ENCODE measurements at places on chromosomes 12 and 14. TPM values are rescaled to one million over a fixed set of nuclear protein-coding genes. Genes with fewer than 3 reads are reported as not detected.
A peak's percentile ranks its signal among the peaks of the same experiment; 100 is the strongest.

Gene TGM1
- total RNA-seq = not detected

GRCh38 chr12:111445726-111446581 is 40.2 kb downstream of the SH2B3 start:
- peak; percentile 79 for DNase-seq

Gene MAP3K9
- 3.3 TPM for total RNA-seq

DNA sequence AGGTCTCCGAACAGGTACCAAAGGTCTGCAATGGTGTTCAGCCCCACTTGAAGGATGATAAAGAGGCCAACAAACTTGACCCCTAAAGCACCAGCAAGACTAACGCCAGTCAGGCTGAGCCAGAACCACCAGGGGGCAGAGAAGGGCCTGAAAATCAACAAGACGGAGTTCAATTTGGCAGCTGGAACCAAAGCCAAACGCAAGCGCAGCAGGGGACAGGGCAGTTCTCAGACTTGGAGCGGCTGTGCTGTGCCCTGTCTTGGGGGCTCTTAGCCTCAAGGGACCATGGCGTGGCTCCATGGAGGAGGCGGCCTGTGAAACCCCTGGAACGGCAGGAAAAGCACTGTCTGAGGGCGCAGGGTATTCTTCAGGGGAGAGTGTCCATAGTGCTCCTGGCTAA is 19.6 kb downstream of the POMT2 start:
- peak; percentile 73 for DNase-seq

DNA sequence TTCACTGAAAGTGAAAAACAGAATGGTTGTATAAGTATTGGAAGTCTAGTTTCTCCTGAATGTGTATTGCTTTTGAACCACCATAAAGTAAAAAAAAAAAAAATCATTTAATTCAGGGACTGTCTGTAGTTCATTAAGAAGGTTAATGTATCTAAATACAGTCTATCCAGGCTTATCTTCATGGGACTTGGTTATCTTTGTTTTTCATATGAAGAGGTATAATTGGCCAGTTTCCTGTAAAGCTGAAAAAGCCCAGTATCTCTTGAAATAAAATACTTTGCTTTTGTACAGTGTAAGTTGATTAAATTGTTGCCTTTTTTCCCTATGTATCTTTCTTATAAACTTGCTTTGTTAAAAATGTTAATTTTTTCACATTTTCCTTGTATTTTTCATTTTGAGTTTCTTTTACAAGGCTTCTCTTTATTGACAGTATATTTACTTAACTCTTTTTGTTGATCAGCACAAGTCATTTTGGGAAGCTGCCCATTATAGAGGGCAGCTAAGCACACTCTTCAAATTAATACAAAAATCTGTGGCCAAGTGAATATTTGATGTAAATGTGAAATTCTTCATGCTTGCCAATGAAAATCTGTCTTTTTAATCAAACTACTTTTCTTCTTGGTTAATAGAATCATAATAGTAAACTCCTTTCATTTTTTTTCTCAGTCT is 156.0 kb downstream of the TMTC3 start:
- no peak for DNase-seq

- DNase-seq = no peak
Observed at GRCh38 chr12:59734371-59734770, 138.5 kb downstream of the SLC16A7 start.

Gene OTX2
- 128 TPM for total RNA-seq

DNA sequence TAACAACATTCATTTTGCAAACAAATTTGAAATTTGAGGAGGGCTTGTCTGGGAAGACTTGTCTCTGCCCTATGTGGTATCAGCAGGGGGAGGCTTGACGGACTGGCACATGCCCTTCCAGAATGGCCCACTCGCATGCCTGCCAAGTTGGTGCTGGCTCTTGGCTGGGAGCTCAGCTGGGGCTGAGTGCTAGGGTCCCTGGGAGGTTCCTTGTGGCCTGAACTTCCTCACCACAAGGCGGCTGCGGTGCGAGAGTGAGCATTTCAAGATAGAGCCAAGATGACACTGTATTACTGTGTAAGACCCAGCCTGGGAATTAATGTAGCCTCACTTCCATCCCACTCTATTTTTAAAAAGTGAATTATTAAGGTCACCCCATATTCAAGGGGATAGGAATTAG is 271.6 kb upstream of the PLEKHG7 start:
- no peak for DNase-seq

DNA sequence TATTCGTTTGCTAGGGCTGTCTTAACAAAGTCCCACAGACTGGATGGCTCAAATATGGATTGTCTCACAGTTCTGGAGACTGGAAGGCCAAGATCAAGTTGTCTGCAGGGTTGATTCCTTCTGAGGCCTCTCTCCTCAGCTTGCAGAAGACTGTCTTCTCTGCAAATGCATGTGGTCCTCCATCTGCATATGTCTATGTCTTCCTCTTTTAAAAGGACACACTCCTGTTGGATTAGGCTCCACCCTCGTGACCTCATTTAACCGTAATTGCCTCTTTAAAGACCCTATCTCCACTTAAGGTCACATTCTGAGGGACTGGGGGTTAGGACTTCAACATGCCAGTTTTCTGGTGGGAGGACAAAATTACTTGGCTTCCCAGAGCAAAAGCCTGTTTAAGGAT is 123.3 kb downstream of the SLC38A6 start:
- no peak for DNase-seq

Gene SYNDIG1L
- total RNA-seq = not detected

DNA sequence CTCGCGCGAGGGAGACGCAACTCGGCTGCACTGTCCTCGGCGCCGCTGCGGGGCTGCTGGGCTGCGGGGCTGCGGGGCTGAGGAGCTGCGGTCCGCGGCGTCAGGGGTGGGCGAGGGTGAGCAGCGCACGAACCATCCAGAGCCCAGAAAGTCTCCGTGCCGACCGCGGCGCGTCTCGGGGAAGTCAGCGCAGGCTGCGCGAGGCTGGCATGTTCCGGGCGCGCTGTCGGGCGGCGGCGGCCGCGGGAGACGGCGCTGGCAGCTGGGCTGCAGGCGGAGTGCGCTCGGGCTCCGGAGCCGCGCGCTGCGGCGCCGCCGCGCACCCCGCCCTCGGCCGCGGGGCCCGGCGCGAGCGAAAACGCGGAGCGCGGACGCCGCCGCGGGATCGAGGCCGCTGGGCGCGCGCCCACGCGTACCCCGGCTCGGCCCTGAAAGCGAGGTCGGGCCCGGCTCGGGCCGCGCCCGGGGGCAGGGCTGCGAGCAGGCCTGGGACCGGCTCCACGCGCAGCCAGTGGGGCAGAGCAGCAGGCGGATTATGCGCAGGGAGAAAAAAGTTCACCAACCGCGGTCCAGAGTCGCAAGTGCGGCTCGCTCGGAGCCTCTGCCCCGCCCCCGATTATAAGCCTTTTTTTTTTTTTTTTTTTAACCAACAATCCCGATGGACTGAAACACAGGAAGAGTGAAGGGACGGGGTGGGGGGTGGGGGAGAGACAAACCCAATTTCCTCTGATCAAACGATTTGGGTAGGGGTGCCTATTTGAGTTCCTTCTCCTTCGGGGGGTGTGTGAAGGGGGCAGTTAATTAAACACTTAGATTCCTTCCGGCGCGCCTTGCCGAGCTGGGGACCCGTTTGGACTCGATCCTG is at the start of gene PRICKLE1:
TSS of gene PRICKLE1 (minus strand) at position 282 of the 865 bp plus-strand sequence. CDS start 117,230 bp downstream, outside the sequence.
- DNase-seq = peak; percentile 49

DNA sequence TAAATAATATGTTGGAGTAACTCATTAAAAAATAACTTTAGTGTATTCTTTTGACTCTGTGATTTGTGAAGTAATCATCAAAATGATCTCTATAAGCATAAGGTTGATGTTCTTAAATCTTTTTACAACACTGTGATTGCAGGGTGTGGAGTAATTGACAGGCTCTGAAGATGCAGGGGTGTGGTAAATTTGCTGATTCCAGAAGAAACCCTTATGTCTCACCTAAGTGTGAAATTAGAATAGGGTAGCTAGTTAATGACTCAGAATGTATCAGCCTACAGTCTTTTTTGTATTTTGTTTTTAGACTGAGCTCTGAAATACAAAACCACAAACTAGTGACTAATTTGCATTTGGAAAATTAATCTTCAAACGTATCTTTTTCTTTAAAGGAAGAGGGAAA is 5.9 kb downstream of the PRPF39 start:
- DNase-seq = no peak

Gene CLEC9A
- not detected for total RNA-seq

Gene P3H3
- total RNA-seq = 56.4 TPM

DNA sequence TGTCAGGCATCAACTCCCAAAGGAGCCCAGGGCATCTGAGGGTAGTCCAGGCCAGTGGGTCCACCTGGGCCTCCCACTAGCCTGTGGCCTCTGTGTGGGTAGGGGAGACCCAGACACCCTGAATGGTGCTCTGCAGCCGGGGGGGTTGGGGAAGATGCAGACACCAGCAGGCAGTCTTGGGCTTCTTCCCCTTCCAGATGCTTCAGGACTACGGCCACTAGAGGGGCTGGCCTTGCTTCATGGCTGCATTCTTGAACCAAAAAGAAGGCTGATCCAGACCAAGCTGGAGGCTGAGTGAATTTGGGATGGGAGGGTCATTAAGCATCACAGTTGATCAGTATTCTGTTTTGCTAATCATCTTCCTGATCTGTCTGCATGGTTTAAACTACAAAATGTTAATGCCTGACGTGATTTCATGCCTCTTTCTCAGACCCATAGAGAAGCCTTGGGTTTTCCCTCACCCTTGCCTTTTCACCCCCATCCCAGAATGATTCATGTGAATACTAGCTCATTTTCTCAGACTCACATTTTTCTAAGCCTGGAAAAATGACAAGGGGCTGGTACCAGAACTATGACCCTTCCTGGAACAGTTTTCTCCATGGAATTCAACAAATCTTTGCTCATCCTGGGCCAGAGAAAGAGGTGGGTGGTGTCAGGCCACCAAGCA is 134.2 kb downstream of the NTF3 start:
- no peak for DNase-seq

DNA sequence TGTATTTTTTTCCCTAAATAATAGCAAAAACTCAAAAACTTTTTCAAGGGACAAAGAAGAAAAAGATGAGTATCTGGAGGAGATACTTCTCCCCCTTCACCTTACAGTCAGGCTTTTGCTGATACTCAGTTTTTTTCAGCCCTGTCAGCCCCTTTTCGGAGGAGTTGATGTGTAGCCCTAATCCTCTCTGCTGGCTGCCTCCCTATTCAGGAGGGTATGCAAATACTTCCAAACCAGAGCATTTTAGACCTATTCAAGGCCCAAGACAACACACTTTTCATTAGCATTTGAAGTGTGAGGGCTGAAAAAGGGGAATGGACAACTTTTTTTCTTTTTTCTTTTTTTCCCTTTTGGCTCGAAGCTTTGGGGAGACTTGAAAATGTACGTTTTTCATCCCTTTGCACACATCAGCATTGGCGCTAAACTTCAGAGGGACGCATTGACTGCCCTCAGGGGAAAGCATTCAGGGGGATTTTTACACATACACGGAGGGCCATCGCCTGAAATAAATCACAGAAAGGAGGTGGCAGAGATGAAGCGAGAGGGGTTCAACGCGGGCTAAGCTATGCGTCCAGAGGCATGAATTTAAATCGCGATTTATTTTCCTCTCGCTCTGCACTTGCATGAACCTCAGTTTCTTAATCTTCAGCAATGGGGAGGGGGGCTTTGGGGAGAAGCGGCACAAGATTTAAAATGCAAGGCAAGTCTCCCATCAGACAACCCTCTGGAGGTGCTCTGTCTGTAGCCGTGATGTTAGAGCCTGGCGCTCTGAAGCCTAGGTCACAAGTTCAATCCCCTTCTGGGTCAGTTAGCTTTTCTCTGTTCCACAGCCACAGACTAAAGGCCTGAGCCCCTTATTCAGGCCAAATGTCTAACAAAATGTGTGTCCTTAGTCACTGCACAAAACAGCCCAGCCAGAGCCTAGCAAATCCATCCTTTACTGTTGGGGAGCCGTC is 86.3 kb downstream of the ASCL1 start:
- DNase-seq = no peak

DNA sequence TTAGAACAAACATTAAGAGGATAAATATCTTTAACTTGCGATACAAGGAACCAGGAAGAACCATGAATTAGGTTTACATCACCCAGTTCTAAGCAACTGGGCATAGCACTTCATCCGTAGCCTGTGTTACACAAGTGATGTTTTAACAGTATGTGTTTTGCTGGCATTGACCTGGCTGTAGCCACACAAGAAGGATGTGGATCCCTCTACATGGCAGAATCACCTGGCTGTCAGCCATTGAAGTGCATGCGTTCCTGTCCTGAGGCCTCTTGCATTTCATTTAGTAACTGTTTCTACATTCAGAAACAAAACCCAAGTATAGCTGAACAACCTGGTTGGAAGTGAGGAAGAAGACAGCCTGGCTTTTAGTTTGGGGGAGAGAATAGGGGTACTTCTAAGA is 72.2 kb downstream of the TGFB3 start:
- no peak for DNase-seq

All from G401 (cell line).